Activated T-helper 1 cell treated with anti-CD3 and anti-CD28 coated beads, Interleukin-2, amount 50 U/mL, for 16 hours (primary cell): ENCODE measurements at places on chromosomes 5 and 9.

DNA sequence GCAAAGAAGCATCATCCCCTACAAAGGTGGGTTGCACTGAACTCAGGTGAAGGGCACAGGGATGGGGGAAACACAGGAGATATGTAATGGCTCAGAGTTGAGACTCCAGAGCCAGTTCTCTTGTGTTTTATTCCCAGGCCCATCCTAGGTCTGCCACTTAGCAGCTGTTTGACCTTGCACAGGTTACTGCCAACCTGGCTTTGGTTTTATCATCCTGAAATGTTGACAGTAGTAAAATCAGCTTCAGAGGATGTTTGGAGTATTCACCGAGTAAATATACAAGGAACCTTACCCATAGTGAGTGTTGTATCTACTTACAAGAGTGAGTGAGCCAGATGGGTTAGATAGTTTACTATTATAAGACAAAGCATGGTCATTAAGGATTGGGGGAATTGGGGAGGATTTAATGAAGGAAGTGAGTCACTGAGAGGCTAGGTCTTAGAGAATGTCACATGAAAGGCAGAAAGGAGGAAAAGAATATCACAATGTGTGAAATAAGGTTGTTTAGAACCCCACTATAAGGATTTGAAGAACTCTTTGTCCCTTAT, 141.3 kb downstream of the MAN2A1 start:
- DNase-seq: no peak

DNA sequence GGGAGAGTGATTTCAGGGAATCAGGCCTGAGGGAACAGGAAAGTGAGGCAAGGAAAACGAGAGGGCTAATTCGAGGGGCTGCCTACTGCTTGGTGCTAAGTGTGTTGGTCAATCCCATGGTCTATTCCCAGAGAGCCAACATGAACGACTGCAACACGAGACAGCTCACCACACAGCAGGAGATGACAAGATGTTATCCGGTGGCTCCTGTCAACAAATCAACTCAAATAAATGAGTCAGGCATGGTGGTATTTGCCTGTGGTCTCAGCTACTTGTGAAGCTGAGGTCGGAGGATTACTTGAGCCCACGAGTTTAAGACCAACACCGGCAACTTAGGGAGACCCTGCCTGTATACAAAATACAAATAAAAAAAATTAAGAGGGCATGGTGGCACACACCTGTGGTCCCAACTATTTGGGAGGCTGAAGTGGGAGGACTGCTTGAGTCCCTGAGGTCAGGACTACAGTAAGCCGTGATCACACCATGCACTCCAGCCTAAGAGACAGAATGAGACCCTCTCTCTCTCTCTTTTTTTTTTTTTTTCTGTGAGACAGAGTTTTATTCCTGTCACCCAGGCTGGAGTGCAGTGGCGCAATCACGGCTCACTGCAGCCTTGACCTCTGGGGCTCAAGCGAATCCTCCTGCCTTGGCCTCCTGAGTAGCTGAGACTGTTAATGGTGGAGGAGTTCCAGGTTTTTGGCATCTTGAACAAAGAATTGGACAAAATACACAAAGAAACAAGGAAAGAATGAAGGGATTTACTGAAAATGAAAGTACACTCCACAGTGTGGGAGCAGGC, 9.0 kb upstream of the FAF2 start:
- DNase-seq: no peak

GRCh38 chr9:120654272-120654671, 60.0 kb downstream of the MEGF9 start:
- no peak for DNase-seq

GRCh38 chr5:174090129-174090528, 44.6 kb downstream of the NSG2 start:
- DNase-seq: no peak

- DNase-seq: no peak
These were observed 84.2 kb downstream of the ESM1 start for GRCh38 chr5:54900984-54901725.

GRCh38 chr9:34125681-34126206, 754 bp downstream of the DCAF12 start:
- no peak for DNase-seq

GRCh38 chr9:20070336-20070735, 281.5 kb upstream of the SLC24A2 start:
- no peak for DNase-seq

- DNase-seq: no peak
These were observed 23.3 kb upstream of the NDUFB6 start for GRCh38 chr9:32596096-32596865.

GRCh38 chr9:91757782-91758181, 192.2 kb downstream of the ROR2 start:
- DNase-seq: no peak

GRCh38 chr5:172790496-172790889, 19.5 kb upstream of the DUSP1 start:
- no peak for DNase-seq
